ENCODE measurements at places on chromosomes 4 and X.

DNA sequence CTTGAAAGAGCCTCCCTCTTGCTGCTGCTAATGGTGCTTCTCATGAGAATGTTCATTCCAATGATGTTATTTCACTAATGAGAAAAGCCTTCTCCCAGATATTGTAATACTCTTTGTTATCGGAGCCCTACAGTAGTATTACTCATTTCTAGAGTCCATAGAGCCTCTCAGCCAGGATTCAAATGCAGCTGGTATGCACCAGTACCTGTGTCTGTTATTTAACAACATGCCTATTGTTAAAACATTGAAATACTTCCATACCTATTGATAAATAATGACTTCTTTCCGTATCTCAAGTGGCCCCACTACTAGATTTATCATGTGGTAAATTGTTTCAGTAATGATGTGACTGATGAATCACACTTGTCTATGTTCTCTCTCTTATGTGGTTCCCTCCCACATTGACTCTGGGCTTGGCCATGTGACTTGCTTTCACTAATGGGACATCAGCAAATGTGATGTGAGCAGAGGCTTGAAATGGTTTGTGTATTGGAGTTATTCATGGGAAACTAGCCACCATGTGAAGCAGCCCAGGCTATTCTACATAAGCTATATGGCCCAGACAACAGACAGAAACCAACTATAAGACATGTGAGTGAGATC is 207.6 kb downstream of the THOC2 start:
- DNase-seq: no peak

DNA sequence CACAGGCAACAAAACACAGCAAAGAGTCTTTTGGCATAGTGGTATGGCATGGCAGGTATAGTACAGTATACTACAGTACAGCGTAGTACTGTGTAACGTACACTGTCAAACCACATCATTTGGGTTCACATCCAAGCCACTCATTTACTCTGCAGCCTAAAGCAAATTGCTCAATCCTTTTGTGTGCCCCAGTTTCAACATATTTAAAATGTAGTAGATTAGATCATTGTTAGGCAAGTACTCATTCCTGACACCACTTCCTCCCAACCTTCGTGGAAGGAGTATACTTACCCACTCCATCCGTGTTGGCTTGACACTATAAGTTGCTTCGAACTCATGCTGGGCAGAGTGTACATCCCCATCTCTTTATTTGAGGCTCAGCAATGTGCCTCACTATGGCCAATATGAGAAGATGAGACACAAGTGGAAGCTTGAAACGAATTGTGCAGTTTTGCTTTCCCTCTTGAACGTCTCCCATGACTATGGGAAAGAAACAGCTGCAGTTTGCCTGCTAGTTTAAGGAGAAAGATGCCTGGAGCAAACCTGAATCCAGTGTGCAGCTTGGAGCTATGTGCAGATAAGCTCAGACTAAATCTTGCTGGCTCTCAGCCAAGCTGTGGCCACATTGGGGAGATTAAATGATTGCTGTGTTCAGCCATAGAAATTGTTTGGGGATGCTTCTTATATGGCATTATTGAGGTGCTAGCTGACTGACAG is 85.7 kb upstream of the TBL1X start:
- DNase-seq: no peak

- no peak for DNase-seq
These were observed 57.4 kb downstream of the TAPT1 start for GRCh38 chr4:16168710-16169388.

DNA sequence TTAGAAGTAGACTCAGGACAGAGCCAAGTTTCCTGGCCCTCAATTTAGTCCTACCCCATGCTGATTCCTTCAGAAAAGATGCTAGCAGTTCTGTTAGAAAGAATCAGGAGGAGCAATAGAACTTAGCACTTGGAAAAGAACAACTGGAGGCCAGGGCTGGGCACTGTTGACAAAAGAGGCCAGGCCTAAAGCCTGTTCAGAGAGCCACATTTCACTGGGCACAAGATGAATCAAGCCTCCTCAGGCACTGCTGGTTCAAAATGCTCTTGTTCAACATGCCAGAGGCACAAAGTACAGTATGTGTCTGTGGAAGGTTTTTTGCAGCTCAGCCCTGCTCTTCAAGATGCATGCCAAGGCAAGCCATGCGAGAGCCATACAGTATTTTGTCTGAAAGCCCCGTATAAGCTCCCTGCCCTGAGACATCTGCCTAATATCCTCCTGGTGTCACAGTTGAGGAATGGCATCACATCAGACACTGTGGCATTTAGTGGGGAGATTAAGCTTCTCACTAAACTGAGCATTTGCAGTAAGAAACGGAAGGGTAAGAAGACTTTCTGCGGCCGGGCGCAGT is 53.7 kb downstream of the RASL11B start:
- no peak for DNase-seq

DNA sequence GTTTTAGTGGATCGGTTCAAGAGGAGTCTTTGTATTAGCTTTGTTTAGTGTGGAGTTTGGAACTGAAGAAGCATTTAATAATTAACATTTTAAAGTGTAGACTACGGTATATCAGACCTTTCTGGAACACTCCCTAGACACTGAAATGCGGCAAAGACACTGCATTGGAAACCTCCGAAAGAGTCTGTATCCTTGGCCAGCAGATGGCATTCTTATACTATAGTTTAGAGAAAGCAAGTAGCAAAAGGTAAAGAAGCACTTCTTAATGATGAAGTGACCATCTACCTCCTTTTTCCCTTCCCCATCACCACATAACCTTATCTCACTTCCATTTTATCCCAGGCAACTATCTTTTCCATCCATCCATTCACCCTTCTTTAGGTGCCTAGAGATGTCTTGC is 7.6 kb downstream of the FABP2 start:
- no peak for DNase-seq

- no peak for DNase-seq
These were observed 983.1 kb upstream of the PABPC4L start for GRCh38 chr4:135184715-135185114.

GRCh38 chr4:87339440-87339839 is 16.8 kb upstream of the HSD17B13 start:
- no peak for DNase-seq

DNA sequence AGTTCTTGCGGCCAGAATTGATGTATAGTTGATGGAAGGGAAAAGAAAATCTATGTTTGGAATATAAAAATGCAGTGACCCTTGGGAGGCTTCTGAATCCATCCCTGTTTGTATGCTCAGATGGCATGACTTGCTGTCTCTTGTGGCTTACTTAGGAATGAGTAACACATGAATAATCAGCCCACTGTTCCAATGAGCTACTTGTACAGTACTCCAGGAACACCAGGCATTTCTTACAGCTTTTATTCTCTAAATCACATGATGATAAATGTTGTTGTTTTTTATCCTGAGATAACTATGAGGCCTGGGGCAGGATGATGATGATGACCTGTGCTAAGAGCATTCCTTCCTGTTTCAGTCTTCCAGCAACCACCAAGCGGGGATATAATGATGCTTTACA is 18.9 kb downstream of the TMPRSS11E start:
- DNase-seq: no peak

- DNase-seq: no peak
These were observed 96.5 kb downstream of the RNF150 start for GRCh38 chr4:141036786-141037185.

- no peak for DNase-seq
These were observed 25.4 kb downstream of the ARFIP1 start for GRCh38 chr4:152805071-152805650.

DNA sequence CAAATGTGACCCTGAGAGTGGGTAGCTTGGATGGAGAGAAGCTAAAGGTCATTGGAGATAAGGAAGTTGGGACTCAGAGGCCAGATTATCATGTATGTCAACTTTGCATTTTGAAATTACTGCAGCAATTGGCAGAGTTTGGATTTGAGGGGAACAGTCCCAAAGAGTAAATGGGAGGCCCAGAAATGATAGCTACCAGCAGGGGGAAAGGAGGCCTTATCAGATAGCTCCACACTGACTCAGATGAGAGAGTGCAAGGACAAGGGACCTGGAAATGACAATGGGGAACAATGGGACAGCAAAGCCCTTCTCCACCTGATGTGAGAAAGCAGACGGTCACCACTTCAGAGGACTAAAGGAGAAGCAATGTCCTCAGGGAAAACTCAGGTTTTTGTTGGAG is 201.5 kb upstream of the JADE1 start:
- no peak for DNase-seq

GRCh38 chr4:29565256-29565655 is 1154.9 kb upstream of the PCDH7 start:
- DNase-seq: no peak

- no peak for DNase-seq
These were observed 264.6 kb upstream of the FMR1 start for GRCh38 chrX:147646949-147647723.

- no peak for DNase-seq
These were observed 45.2 kb upstream of the DACH2 start for GRCh38 chrX:86103061-86103460.

- DNase-seq: no peak
These were observed 29.2 kb downstream of the EFHC2 start for GRCh38 chrX:44314259-44314734.

DNA sequence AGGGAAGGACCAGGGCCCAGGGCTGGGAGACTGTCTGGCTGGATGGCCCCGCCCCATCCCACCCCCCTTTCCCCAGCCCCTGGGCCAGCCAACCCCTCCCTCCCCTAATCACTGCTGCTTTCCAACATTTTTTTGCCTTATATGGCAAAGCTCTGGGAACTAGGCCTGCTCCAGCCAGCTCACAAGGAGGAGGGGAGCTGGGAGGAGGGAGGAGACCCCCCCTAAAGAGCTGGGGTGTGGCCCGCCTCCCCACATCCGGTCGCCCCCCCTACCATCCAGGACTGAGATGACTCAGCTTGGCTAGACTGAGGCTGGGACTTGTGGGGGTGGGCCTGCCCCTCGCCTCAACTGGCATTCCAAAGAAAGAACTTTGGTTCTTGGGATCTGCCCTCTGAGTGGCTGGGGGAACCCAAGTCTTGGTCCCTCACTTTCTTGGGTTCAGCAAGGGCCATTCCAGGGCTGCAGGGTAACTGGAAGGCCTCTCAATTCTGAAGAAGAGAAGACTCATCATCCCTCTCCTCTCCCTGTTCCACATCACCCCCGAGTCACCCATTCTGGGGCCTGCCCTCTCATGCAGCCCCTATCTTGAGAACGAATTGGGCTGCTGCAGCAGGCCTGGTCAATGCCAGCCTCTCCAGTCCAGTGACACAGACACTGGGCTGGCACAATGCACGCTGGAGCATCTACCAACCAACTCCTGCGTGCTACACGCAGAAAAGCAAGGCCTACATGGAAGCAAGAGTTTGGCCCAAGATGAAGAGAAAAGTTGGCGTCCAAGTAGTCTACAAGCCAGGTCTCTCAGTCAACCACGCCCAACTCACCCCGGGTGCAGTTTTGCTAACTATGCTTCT is 4.8 kb downstream of the FLNA start:
- no peak for DNase-seq

DNA sequence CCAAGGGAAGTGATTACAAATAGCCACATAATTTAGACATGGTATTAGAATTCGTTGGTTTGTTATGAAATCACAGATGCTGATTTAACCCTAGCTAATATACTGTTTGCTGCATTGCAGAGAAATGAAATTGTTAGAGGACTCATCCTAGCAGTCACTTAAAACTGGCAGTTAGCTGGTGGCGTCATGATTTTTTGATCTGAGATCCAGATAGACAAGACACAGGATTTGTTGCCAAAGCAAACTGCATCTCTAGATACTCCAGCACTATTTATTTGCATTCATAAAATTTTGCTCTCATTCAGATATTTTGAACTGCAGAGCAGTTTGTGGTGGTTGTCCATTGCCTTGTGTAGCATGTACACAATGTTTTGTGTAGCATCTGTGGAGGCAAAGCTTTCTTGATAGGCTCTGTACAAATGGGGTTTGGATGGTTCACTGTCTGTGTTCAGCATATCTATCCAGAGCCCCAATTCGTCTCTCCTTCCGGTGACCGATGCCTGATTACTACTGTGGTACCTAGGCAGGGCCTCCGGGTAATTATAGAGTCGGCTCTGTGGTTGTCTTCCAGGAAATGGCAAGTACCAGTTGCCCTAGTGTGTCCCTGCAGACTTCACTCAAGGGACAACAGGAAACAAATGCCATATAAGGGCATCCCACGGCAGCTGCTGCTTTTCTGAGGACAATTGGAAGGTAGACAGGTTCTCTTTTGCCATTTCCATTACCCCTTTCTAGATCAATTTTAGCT is 30.1 kb upstream of the SPARCL1 start:
- DNase-seq: no peak
